Neuronal stem cell (in vitro differentiated cells): ENCODE measurements at places on chromosomes 7 and 10.
A peak's percentile ranks its signal among the peaks of the same experiment; 100 is the strongest.

GRCh38 chr7:148964483-148965267 lies 63.6 kb downstream of the PDIA4 start:
- H3K36me3 ChIP-seq: no peaks in the 10 kb centered on the region
- DNase-seq: no peak
- H3K27me3 ChIP-seq: no peaks in the 10 kb centered on the region
- H3K4me1 ChIP-seq: peaks cover 5% of the 10 kb centered on the region
- H3K4me3 ChIP-seq: peak overlapping the region; percentile 41

DNA sequence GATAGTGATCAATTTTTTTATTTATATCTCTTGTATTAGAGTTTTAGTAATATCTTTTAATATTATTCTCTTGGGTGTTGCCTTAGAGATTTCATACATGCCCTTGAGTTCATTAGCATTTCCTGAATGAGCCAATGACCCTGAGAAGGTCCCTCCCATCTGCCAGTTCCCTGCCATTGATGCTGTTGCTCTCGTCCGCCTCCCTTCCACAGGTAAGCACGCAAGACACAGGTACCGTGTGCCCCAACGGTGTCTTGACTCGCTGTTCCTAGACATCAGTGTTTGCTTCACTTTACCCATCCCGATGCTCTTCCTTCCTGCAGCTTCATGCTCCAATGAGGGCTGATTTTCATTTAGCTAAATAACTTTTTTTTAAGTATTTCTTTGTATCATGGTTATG lies 19.7 kb upstream of the PWWP2B start:
- no peak for DNase-seq
- no peaks in the 10 kb centered on the region for H3K36me3 ChIP-seq
- H3K4me1 ChIP-seq: no peaks in the 10 kb centered on the region
- no peak overlapping the region for H3K27ac ChIP-seq

DNA sequence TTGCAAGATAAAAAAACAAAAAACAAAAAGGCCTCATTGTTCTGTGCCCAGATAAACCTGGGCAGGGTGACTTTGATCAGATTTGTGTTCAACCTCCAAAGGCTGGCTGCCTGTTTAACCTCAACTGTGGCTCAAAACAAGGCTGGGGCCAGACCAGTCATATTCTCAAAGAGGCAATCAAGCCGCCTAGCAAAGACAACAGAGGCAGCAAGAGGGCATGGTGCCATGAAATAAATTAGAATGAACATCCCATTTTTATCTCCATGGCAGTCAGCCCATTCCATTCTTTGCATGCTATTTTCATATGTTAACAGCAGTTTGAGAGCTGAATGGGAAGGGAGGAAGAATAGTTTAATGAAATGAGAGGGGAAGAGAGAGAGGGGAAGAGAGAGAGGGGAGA lies 1150.3 kb downstream of the TYW1 start:
- no peak overlapping the region for H3K4me3 ChIP-seq
- no peak overlapping the region for H3K27ac ChIP-seq
- no peak for DNase-seq
- H3K4me1 ChIP-seq: no peaks in the 10 kb centered on the region

GRCh38 chr10:68334672-68335467 lies 2.1 kb upstream of the PBLD start:
- H3K27ac ChIP-seq: no peak overlapping the region
- no peak overlapping the region for H3K4me3 ChIP-seq
- H3K4me1 ChIP-seq: peaks cover 14% of the 10 kb centered on the region
- no peak for DNase-seq
- H3K27me3 ChIP-seq: no peaks in the 10 kb centered on the region

DNA sequence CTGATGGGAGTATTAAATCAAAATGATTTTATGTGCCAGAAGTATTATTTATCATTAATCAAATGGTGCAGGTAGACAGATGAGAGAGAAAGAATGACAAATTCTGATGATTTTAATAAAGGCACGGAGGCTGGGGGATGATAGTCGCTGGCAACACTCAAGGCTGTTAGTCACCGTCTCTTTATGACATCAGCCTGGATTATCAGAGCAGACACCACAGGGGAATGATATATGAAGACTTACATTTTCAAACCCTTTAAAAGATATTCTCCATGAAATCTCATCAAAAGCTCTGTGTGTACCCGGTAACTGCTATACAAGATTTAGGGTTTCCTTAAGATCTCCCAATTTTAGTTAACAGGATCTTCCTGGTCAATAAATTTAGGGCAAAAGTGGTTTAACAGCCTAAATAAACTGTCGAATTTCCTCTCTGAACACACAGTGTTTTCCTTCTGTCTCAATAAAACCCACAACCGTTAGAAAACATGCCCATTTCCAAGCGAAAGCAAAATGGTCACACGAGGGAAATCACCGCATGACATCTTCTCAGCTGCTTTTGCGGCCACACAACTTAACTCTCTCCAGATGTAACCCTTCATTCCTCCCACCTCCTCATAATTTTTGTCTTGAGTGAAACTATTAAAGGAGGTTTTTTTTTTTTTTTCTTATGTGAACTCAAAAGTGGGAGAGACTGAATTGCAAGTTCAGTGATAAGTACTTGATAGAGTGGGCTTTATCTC lies 133.2 kb upstream of the FAM171A1 start:
- no peaks in the 10 kb centered on the region for H3K36me3 ChIP-seq
- no peak overlapping the region for H3K4me3 ChIP-seq
- H3K4me1 ChIP-seq: no peaks in the 10 kb centered on the region
- no peak overlapping the region for H3K27ac ChIP-seq
- no peaks in the 10 kb centered on the region for H3K27me3 ChIP-seq
- no peak for DNase-seq

DNA sequence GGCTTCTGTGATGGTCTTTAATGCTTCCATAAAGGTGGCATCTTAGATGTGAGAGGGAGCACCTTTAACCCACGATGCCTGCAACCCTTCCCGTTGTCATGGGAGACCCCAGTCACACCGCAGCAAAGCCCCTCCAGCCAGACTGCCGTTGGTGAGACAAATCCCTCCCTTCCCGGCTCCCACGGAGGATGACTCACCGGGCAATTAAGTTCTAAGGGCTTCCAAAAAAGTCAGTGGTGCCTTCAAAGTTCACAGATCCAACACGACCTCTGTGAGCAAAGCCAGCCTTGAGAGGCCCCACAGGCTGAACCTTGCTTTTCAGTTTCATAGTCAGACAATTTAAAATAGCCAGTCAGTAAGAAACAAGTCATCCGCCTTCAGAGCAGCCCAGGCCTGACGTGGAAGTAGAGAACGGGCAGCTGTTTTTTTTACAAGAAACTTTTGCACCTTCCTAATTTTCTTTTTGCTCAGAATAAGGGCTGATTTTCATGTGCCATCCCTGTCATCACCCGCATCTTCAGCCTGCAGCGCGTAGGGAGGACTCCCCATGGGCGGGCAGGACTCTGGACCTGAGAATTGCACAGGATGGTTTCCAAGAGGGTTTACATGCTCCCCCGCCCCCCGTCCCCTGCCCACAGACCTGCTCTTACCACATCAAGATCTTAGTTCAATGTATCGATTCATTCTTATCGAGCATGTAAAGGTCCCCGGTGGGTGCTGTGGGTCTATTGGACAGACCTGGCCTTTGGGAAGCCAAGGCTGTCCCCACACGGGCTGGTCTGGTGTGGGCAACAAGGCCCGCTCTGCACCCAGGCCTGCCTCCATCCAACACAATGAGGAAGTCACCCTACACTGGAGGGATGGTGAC lies 333.9 kb downstream of the DNAJB6 start:
- H3K27me3 ChIP-seq: no peaks in the 10 kb centered on the region
- H3K27ac ChIP-seq: peak overlapping the region; percentile 90
- peaks cover 97% of the 10 kb centered on the region for H3K36me3 ChIP-seq

- H3K4me3 ChIP-seq: no peak overlapping the region
- no peaks in the 10 kb centered on the region for H3K4me1 ChIP-seq
- no peak for DNase-seq
- no peaks in the 10 kb centered on the region for H3K36me3 ChIP-seq
- no peaks in the 10 kb centered on the region for H3K27me3 ChIP-seq
- no peak overlapping the region for H3K27ac ChIP-seq
Measured at GRCh38 chr7:155914341-155914740, 102.1 kb upstream of the SHH start.

GRCh38 chr7:150755473-150756099 lies 18.4 kb downstream of the GIMAP5 start:
- H3K27ac ChIP-seq: no peak overlapping the region
- H3K27me3 ChIP-seq: no peaks in the 10 kb centered on the region
- no peaks in the 10 kb centered on the region for H3K36me3 ChIP-seq
- DNase-seq: no peak
- H3K4me1 ChIP-seq: no peaks in the 10 kb centered on the region

DNA sequence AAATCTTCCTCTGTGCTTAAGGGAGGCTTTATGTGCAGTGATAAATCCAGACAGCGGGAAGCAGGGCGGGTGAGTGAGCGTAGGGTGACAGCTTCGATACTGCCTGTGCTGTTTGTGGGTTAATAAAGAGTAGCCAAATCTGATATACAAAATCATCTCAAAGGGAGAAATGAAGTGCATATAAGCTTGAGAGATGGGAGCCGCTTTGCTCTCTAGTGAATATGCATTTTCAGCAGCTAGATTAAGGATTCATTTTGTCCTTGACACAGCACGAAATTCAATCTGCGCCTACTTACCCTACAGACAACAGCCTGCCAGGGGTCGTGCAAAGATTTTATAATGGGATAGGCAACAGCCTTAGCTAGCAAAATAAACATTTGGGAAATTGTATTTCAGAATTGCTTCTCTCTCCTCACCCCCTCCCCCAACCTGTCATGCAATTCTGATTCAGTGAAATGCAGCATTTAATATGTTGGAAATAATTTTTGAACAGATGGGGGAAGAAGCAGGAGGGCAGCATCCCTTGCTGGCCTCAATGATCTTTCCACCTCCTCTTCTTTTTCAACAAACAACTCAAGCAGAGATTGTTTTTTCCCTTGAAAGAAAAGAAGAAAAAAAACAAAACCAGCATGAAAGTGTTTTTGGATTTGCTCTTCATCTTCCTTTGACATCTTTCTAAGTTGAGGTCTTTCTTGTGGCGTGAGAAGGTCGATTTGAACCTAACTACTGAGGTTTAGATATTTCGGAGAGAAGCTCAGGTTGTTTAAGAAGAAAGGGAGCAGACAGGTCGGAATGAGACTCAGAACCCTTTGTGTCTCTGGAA lies 117.9 kb downstream of the AOAH start:
- no peak overlapping the region for H3K4me3 ChIP-seq
- no peak for DNase-seq
- peaks cover 20% of the 10 kb centered on the region for H3K4me1 ChIP-seq
- H3K36me3 ChIP-seq: no peaks in the 10 kb centered on the region

DNA sequence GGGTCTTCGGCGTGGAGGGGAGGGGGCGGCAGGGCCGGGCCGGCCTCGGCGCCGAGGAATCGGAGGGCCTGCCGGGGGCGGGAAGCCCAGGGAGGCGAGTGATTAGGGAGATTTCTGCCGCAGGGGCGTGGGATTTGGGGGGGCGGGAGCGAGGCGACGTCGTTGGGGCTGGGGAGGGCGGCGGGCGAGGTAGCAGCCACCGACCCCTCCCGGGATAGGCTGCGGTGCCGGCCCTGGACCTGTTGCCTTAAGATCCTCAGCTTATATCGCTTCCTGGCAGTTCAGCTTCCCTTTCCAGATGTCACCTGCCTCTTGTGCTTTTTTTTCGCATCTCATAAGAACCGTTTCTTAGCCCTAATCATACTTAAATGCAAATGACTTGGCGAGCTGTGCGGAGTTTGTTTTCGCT lies 655 bp downstream of the LMTK2 start:
- peak overlapping the region; percentile 97 for H3K4me3 ChIP-seq
- DNase-seq: no peak
- no peaks in the 10 kb centered on the region for H3K27me3 ChIP-seq
- no peaks in the 10 kb centered on the region for H3K4me1 ChIP-seq
- no peak overlapping the region for H3K27ac ChIP-seq

- H3K27me3 ChIP-seq: peaks cover 3% of the 10 kb centered on the region
- H3K36me3 ChIP-seq: no peaks in the 10 kb centered on the region
- no peak overlapping the region for H3K4me3 ChIP-seq
- H3K4me1 ChIP-seq: no peaks in the 10 kb centered on the region
- H3K27ac ChIP-seq: no peak overlapping the region
- DNase-seq: no peak
Measured at GRCh38 chr10:128625926-128626325, 499.7 kb upstream of the MKI67 start.

DNA sequence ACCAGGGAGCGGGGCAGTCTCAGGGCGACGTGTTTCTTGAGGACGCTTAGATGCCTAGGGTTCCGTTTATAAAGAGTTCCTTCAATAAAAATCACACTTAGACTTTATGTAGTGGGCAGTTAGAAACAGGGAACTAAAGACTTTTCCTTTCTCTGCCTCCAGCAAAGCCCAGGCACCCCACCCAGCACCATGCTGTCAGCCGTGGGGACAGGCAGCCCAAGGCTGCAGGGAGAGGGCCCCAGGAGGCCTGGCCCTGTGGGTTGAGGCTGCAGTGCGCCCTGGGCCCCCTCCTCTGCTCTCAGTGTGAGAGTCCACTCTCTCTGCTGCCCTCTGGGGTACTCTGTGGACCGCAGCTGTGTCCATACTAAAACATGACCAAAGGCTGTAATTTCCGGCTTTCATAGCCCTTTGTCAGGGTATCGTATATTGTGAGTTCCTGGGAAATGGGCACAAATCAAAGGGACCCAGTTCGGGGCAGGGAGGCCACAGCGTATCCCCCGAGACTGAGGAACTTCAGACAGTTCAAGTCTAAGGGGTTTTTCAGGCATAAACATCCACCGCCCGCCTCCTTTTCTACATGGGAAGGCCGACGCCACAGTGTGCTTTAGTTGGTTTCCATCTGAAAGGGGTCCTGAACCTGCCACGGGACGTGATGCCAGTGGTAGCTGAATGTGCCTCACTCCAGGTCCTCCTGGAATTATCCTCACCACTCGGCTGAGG lies 59.7 kb downstream of the DNAJB6 start:
- no peak overlapping the region for H3K4me3 ChIP-seq
- H3K27me3 ChIP-seq: no peaks in the 10 kb centered on the region
- H3K27ac ChIP-seq: peak overlapping the region; percentile 16

DNA sequence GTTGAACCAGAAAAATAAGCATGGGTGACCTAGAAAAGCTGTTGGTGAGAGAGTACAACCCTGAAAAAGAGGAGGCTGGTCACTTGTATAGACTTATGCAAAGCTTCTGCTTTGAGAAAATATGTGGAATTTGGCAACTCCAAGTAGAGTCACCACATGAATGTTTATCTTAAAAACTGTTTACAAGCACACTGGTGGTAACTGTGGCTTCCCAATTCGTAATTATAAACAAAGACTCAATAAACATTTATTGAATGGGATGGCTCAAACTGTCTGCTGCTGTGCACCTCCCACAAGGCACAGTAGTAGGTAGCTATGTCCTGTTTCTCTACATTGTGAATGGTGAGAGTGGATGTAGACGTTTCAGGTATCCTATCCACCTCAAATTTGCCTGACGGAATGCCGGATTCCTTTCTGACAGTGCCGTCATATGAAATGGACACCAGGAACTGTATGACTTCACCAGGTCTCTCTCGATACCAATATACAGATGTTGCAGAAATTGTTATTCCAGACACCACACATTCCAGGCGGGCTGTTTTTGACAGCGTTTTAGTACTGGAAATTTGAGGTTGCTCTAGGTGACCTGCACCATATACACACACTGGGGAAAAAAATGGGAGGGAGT lies 43.4 kb upstream of the TARP start:
- H3K4me3 ChIP-seq: no peak overlapping the region
- no peak for DNase-seq
- no peaks in the 10 kb centered on the region for H3K27me3 ChIP-seq
- H3K4me1 ChIP-seq: no peaks in the 10 kb centered on the region
- H3K36me3 ChIP-seq: no peaks in the 10 kb centered on the region

- H3K4me3 ChIP-seq: no peak overlapping the region
- H3K27me3 ChIP-seq: no peaks in the 10 kb centered on the region
- H3K27ac ChIP-seq: no peak overlapping the region
Measured at GRCh38 chr10:125857185-125857760, 23.8 kb downstream of the DHX32 start.

- no peak for DNase-seq
- H3K27ac ChIP-seq: no peak overlapping the region
- H3K4me1 ChIP-seq: no peaks in the 10 kb centered on the region
- H3K36me3 ChIP-seq: no peaks in the 10 kb centered on the region
- H3K27me3 ChIP-seq: no peaks in the 10 kb centered on the region
- no peak overlapping the region for H3K4me3 ChIP-seq
Measured at GRCh38 chr7:99829524-99830160, 1.8 kb downstream of the CYP3A43 start.
